ENCODE measurements at places on chromosomes 13 and 19.

GRCh38 chr19:1364070-1364704 is 19.5 kb upstream of the NDUFS7 start:
- DNase-seq, result peak; percentile 24

GRCh38 chr13:94712812-94713560 is 641 bp upstream of the SOX21 start:
- DNase-seq, result peak; percentile 35

DNA sequence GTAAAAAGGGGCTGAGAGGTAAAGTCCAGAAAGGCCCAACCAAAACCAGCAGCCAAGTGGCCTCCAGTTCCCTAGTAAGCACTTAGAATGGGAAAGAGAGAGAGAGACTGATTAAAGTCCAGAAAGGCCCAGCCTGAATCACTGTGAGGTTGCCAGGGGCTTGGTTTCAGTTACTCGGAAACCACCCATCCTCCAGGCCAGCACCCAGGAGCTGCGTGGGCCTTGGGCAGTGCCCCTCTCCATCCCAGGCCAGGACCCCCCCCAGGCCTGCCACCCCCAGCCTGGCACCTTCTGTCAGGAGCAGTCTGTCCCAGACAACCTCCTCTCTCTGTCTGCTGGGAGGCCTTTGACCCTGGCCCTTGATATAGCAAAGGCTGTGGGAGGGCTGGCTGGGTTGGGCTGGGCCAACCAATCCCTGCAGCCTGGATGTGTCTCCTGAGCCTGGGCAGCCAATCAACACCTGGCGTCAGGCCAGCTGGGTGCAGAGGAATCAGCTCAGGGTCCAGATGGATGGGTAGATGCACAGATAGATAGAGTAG is at the start of gene CYP4F2:
Gene CYP4F2, minus strand, starts transcription at position 337 of the 539 bp plus-strand sequence. CDS start 463 bp downstream, outside the sequence.
- DNase-seq, result no peak

DNA sequence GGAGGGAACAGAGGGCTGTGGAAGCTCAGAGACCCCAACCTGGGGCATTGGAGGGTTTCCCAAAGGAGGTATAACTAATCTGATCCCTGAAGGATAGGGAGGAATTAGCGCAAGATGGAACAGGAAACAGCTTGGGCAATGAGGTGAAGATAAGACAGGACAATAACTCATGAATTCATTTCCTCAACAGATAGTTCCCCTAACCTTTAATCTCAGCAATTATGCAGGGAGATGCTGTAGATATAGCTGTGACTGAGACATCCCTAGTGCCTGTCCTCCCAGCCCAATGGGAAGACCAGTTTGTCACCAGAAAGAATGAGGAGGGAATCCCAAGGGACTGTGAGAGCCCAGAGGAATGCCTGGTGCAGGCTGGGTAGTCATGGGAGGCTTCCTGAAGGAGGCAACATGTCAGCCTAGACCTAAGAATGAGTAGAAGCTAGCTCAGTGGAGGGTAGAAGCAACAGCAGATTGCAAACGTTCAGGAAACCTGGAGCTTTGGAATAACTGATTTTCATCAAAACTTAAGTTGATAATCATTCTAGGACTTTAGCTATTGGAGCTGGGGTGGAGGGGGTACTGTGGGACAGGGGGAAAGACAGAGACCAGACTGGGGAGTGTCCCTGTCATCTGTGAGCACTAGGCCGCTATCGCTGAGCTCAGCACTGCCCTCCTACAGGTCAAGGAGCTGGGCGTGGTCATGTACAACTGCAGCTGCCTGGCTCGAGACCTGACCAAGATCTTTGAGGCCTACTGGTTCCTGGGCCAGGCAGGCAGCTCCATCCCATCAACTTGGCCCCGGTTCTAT is 18.8 kb downstream of the HIPK4 start:
- no peak for DNase-seq

- DNase-seq, result no peak
Observed at GRCh38 chr13:42101821-42102585, 53.6 kb downstream of the DGKH start.

- no peak for DNase-seq
Observed at GRCh38 chr13:59754411-59754810, 409.3 kb downstream of the DIAPH3 start.

GRCh38 chr13:106276876-106277275 is 258.6 kb downstream of the EFNB2 start:
- DNase-seq, result no peak

- DNase-seq, result no peak
Observed at GRCh38 chr13:98835156-98835555, 82.7 kb upstream of the SLC15A1 start.

DNA sequence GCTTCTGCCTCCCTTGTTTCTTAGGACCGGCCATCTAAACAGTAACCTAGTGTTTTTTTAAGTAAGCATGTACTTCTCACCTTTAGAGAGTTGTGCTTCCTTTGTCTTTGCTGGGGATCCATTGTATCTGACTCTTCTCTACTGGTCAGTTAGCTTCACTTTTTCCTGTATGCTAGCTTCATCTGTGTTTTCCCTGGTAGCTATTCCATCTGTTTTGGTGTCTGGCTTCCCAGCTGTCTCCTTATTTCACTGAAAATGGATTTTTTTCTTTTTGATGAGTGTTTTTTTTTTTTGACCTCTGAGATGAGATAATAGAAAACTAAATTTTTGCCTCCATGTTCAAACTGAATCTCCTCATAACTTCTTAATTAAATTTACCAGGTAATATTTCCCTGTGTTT is 637.0 kb upstream of the SLC10A2 start:
- no peak for DNase-seq
